Activated naive CD8-positive, alpha-beta T cell treated with anti-CD3 and anti-CD28 coated beads, Interleukin-2, amount 10 ng/mL, durations not matched to agents 7 days and 5 days (primary cell): ENCODE measurements at places on chromosomes 1 and 21.

DNA sequence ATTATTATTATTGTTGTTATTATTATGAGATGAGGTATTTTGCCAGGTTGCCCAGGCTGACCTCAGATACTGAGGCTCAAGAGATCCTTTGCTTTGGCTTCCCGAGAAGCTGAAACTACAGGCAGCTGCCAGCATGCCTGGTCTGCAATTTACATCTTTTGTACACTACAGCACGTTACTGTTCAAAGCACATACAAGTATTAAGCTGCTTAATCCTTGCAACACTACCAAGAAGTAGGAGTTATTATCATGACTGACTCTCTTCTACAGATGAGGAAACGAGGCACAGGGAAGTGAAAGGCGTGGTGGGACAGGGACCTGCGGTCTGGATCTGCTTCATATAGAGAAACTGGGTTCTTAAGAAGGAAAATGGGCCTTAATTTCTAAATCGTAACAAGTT, 11.6 kb downstream of the ERG start:
- DNase-seq = no peak

- DNase-seq = no peak
Measured at GRCh38 chr1:176858433-176858916, 306.0 kb downstream of the ASTN1 start.

DNA sequence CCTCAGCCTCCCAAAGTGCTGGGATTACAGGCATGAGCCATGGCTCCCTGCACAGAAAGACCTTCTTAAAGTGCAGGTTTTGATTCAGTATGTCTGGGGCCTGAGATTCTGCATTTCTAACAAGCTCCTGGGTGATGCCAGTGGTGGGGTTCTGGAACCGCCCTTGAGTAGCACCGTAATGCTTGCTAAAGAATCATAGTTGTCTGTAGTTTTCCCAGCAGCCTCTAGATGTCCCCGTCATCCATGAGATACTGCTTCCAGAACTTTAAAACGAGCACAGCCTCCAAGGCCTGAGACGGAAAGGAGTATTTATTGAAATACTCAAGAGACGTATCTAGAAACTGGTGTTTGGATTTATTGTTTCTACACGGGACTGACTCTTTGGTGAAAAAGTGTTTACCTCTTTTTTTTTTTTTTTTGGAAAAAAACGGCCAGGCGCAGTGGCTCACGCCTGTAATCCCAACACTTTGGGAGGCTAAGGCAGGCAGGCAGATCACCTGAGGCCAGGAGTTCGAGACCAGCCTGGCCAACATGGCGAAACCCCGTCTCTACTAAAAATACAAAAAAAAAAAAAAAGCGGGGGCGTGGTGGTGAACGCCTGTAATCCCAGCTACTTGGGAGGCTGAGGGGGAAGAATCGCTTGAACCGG, 2.6 kb upstream of the TOR3A start:
- no peak for DNase-seq

DNA sequence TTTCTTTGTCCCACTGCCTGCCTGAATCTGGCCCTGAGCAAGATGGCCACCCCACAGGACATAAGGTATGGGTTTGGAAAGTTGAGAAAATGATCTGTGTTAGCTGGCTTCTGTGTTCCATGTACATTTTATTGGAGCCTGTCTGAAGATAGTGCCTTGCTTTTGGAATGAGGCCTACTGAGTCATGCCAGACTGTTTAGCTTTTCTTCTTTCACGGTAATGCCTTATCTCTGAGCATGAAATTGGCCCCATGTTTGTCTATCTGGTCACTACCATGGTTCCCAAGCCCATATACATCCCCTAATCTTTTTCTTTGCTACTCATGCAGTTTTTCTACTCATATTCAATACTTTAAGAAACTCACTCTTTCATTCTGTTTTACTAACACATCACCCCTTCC, 85.1 kb upstream of the LMO4 start:
- DNase-seq = no peak
